Activated CD4-positive, alpha-beta T cell treated with anti-CD3 and anti-CD28 coated beads, Interleukin-2, amount 50 U/mL, for 24 hours (primary cell): ENCODE measurements at places on chromosomes 6 and 20.
A peak's percentile ranks its signal among the peaks of the same experiment; 100 is the strongest.

DNA sequence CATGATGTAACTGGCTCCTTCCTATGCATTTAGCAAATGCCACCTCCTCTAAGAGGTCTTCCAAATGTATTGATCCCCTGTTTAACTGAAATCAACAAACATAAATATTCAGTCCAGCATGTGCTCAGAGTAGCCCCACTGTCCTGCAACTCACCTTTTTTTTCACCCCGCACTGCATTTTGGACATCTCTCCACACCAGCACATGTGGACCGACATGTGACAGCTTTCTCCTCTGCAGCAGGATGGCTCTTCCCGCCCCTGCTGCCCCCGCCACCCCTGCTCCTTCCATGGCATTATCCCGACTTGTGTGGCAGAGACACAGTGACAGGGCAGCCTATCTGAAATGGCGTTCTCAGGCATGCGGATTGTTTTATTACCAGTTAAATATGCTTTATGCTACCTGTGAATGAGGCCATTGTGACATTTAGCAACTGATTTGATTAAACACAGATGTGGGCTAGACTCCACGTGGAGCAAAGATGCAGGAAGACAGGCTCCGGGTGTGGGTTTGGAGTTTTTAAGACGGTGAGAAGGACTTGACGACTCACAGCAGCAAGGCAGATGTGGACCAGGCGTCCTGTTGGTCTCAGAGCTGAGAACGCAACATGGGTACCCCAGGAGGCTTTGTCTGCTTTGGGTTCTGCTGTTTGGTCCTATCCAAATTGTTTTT is 161.2 kb downstream of the EYA2 start:
- no peak for DNase-seq

GRCh38 chr6:131765804-131766135 is 42.0 kb upstream of the ENPP1 start:
- no peak for DNase-seq

DNA sequence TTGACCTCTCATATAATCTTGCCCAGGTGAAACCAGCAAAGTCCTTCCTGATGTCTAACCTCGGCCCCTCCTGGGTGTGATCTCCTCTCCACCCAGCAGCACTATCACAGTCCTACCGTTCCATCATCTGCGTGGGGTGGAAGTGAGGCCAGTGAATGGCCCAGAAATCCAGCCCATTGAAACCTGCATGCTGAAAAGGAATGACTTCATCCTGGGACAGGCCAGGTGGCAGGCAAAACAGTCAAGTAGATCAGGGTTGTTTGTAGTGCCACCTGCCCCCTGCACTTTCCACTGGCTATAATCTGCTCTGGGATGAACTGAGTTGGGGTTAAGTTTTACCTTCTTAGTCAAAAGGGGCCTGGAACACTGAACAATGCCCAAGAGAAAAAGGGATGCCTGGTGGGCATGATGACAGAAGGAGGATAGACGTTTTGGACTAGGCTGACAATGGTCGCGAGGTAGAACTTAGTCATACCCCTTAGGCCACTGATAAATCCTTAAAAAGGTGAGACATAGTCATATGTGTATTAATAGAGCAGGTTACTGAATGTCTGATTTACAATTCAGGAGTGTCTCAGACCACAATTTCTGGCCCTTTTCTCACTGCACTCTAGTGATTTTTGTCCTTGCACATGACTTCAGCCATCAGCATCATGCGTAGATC is 8.1 kb upstream of the HSP90AB1 start:
- no peak for DNase-seq

DNA sequence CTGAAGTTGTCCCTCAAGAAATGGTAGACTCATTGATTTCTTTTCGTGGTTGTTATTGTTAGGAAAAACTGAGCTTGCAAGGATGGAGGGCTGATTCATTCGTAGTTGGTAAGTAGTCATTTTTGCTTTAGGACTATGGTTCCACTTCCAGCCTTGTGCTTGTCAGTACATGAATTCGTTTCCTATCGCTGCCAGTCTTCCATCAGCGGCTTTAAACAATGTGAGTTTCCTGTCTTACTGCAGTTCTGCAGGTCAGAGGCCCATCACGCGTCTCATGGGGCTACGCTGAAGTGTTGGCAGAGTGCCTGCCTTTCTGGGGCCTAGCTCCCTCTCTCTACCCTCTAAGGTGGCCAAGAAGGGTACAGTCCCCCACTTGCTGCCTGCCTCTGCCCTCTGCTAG is 11.4 kb upstream of the MDFI start:
- DNase-seq: no peak

DNA sequence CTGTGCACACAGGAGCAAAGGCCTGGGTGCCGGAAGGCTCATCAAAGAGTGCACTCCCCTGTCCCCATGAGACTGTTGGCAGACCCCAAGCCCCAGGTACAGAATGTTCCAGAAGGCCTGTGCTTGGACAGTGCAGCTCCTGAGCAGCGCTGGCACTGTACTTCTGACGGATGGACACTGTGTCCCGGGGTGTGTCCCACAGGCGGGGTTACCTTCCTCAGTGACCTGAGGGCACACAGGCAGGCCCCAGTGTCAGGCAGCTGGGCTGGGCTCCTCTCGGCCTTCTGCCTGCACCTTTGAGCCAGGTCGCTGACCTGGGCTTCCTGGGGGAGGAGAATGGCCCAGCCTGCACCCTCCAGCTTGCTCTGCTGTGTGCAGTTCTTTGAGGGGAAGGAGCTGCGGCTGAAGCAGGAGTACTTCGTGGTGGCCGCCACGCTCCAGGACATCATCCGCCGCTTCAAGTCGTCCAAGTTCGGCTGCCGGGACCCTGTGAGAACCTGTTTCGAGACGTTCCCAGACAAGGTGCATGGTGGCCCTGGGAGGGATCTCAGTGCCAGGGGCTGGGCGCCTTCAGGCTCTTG is 30.1 kb downstream of the PYGB start:
- DNase-seq: no peak

DNA sequence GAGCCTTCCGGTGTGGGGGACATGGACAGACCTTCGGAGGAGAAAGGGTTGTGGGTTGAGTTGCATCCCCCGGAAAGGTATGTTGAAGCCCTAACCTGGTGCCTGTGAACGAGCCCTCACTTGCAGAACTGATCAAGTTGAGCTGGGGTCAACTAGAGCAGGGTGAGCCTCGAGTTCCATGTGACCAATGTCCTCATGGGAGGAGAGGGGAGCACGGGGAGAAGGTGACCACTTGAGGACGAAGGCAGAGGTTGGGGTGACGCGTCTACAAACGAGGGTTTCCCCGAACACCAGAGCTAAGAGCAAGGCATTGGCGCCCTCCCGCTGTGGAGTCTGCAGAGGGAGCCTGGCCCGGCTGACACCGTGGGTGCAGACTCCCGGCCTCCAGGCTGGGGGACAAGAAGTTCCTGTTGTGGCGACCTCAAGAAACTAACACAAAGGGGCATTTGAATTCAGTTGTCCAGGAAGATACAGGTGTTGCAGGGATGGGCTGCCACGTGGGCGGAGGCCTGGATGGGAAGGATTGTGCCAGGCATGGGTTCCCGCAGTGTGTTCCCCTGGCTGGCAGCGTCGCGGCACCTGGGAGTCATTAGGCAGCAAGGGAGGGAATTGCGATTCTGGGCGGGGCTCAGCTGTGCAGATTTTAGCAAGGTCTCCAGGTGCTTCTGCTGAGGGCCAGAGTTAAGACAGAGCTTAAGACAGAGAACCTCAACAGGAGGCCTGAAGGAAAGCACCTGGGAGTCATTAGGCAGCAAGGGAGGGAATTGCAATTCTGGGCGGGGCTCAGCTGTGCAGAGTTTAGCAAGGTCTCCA is 20.4 kb upstream of the UNC93A start:
- DNase-seq: no peak

GRCh38 chr6:128282961-128283360 is 237.4 kb downstream of the PTPRK start:
- DNase-seq: no peak

DNA sequence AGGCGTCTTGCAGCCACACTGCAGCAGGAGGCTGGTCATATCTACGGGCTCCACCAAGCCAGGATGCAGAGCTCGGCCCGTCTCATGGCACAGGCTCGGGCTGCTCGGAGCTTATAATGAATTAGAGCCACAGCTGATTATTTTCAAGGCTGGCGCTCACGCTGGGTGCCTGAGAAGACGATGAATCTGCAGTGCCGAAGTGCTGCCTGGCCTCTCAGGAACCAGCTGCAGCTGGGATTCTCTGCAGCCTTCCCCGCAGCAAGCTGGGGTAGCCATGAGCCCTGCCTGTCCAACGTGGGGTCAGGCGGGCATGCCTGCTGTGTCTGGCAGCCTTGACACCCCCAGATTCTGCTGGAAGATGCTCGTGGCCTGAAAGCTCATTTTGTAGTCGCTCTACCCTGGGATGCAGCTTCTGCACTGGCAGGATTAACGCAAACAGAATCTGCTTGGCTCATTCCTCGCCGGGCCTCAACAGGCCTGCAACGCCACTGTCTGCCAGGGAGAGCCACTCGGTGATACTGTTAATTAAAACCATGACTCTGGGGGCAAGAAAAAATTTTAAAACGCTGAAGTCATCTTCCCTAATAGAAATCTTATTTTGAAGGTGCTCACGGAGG is 104.3 kb downstream of the CDH26 start:
- no peak for DNase-seq

- no peak for DNase-seq
Measured at GRCh38 chr6:108961985-108962384, 113.8 kb downstream of the ARMC2 start.

DNA sequence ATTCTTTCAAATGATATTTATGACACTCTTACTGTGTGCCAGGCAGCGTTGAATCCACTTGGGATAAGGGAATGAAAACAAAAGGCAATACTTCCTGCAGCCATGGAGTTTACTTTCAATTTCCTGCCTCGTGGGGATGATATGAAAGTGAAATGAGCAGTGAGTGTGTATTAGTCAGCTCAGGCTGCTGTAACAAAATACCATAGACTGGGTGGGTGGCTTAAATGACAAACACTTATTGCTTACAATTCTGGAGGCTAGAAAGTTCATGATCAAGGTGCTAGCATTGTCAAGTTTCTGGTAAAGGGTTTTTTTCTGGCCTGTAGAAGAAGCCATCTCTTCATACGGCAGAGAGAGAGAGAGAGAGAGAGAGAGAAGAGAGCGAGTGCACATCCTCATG is 41.7 kb downstream of the TSHZ2 start:
- no peak for DNase-seq

DNA sequence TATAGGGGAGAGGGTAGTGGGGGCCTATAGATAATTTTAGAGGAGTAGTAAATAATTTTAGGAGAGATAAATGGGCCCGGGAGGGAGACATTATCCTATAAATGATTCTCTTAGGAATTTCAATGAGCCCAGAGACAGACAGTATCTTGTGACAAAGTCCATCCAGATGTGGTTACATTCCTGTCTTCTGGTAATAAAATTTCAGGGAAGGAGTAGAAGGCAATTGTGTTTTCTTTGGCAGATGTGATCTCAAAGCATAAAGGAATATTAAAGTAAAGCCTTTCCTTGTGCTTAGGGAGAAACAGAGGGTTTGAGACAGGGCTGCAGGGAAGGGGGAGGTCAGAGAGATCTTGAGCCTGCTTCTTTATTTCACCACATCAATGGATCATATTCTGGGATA is 979.8 kb upstream of the GJE1 start:
- DNase-seq: no peak

GRCh38 chr20:3815703-3816315 is 4.5 kb upstream of the AP5S1 start:
- DNase-seq: no peak

DNA sequence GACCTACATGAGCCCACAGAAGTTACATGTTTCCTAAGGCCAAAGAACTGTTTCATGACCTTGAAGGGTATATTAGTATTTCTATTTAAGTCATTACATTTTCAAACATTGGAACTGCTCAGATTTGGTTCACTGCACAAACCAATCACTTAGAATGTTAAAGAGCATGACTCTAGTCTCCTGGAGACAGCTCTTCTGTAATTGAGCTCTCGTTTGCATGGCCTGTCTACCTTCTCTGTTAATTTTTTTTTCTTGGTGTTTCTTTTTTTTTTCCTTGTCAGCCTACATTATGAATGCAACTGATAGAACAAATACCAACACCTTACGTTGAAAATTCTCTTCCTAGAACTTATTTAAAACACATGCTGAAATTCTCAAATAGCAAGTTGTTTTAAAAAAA is 860.2 kb upstream of the MAP3K7 start:
- DNase-seq: no peak

GRCh38 chr6:121309768-121310469 is 24.4 kb downstream of the TBC1D32 start:
- no peak for DNase-seq

DNA sequence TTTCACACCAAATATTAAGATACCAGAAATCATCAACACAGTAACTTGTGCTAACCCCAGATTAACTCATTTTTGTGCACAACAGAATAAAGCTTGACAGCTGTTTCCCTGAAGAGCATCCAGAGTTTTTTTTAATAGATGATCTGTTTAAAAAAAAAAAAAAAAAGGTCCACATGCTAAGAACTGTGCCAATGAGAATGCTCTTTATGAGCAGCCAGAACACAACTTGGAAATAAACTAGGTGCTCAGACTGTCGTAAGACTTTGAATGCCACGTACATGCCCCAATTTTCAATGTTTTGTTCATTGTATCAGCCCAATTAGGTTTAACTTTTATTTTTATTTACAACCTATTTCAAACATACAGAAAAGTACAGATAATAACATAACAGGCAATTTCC is 47.3 kb downstream of the STAU1 start:
- DNase-seq: no peak

DNA sequence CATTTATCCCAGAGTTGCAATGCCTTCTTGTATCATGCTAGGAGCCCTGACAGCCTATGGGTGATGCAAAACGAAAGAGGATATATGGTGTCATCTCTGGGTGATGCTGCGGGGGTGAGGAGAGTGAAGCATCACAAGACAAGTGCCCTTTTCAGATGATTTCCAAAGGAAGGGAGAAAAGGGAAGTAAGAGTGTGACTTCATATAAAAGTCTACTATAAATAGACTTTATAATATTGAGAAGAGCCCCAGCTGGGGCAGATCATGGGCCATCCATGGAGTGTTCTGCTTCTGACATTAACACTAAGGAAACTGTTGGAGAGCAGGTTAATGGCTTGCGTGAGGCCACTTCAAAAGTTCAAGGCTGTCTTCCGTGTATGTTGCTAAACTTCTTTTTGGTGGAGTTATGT is 4.4 kb downstream of the CD83 start:
- peak; percentile 11 for DNase-seq

GRCh38 chr6:39296745-39297640 is 17.2 kb downstream of the KCNK17 start:
- no peak for DNase-seq

DNA sequence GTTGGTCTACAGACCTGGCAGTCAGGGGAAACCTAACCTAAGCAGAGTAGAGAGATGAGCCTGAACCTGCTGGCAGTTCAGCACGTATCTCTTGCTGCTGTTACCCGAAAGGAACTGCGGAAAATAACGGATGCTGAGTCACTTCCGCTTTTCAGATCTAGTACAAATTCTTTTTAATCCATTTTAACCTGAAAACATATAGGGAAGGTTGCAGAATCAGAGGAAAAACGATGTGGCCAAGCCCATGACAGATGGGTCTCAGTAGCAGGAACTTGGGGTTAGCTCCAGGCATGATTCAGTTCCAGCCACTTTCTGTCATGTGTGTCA is 351.9 kb upstream of the PRND start:
- peak; percentile 33 for DNase-seq

DNA sequence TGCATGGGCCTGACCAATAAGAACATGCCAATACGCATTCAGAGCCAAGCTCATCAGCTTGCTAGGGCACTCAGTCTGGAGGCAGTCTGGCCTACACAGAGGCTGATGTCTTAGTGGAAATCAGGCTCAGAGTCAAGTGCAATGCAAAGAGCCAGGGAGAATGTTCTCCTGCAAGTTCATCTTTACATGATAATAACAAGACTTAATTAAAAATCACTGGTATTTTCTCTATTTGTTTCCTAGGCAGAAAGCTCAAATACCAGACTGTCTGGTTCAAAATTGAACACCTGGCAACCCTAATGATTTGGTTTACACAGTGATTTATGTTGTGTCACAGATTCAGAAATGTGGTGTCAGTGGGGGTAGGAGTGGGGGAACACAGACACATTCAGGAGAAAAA is 689.3 kb upstream of the FLRT3 start:
- no peak for DNase-seq
